SJSA1 (cell line): ENCODE measurements at places on chromosomes 3 and 15. TPM values are rescaled to one million over a fixed set of nuclear protein-coding genes. Genes with fewer than 3 reads are reported as not detected.

The SCN5A gene
- total RNA-seq: 1.6 and 4.1 TPM in 2 replicates

The COMMD2 gene
- total RNA-seq: 62.8 and 70.3 TPM in 2 replicates

The GREM1 gene
- total RNA-seq: 8.7 and 12.8 TPM in 2 replicates

The FETUB gene
- total RNA-seq: not detected in 2 replicates

The KLHL18 gene
- 8.0 and 16.6 TPM in 2 replicates for total RNA-seq

The SPATA12 gene
- total RNA-seq: not detected in 2 replicates

The PLAAT1 gene
- total RNA-seq: 1.4 and 9.8 TPM in 2 replicates

The CHSY1 gene
- 47.9 and 62.8 TPM in 2 replicates for total RNA-seq

The KPNA1 gene
- total RNA-seq: 25.0 and 47.1 TPM in 2 replicates

The TRH gene
- total RNA-seq: not detected in 2 replicates

The ACKR4 gene
- total RNA-seq: 0.18 TPM in 1 of 2 replicates, not detected in the other

The DPPA2 gene
- not detected in 2 replicates for total RNA-seq

The PLXND1 gene
- 80.1 and 91.6 TPM in 2 replicates for total RNA-seq

The FBXO40 gene
- not detected in 2 replicates for total RNA-seq

The SLC27A2 gene
- total RNA-seq: 0.13 TPM in 1 of 2 replicates, not detected in the other

The CERS3 gene
- not detected in 2 replicates for total RNA-seq

The VGLL4 gene
- total RNA-seq: 14.7 and 26.9 TPM in 2 replicates
